Kidney tubule cell (primary cell): ENCODE measurements at places on chromosomes 6 and 20.

DNA sequence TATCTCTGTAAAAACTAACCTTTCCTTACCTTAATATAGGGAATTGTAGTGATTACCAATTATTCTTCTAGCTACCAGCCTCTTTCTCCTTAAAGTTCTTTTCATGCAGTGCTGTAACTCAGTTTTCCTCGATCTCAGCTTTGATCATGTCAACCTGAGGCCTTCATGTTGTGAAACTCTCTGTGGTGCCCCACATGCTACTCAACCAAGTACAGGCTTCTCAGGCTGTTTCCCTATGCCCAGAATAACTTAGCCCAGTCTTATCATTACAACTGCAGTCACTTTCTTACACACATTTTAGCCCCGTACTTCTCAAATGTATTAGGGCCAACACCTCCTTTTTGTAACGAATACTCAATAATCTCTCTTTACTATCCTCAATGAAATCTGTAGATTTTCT lies 90.1 kb upstream of the SUPT3H start:
- DNase-seq = no peak

GRCh38 chr6:52299653-52300052 lies 15.1 kb upstream of the MCM3 start:
- DNase-seq = no peak

GRCh38 chr20:33475381-33476152 lies 14.3 kb upstream of the CBFA2T2 start:
- no peak for DNase-seq

DNA sequence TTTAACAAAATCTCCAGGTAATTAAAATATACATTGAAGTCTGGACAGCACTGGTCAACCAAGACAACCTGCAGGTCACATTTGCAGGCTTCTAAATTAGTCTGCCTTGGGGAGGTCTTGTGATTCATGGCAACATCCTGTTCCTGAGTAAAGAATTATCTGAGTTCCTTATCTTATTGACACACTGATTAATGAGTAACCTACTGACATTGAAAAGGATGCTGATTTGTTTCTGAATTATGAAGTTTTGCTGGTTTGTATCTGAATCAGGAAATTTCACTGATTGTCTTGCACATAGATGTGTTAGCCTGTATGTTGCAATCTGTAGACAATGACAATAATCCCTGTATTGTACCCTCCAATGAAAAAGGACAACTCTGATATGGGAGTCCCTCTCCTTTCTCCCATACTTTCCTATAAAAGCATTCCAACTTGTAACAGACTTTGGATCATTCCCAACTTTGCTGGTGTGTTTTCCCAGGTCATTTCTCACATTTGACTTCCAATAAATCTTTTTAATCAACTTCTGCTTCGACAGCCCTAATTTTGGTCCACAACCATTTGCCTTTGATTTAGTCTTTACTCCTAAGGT lies 80.0 kb downstream of the LAMP5 start:
- peak; percentile 78 for DNase-seq

- no peak for DNase-seq
Observed at GRCh38 chr6:36426622-36427021, 16.0 kb downstream of the PXT1 start.

- no peak for DNase-seq
Observed at GRCh38 chr20:36856691-36857635, 19.0 kb upstream of the TLDC2 start.

- DNase-seq = no peak
Observed at GRCh38 chr6:149275621-149276020, 41.9 kb upstream of the TAB2 start.

- no peak for DNase-seq
Observed at GRCh38 chr6:133300896-133301295, 59.7 kb downstream of the EYA4 start.

DNA sequence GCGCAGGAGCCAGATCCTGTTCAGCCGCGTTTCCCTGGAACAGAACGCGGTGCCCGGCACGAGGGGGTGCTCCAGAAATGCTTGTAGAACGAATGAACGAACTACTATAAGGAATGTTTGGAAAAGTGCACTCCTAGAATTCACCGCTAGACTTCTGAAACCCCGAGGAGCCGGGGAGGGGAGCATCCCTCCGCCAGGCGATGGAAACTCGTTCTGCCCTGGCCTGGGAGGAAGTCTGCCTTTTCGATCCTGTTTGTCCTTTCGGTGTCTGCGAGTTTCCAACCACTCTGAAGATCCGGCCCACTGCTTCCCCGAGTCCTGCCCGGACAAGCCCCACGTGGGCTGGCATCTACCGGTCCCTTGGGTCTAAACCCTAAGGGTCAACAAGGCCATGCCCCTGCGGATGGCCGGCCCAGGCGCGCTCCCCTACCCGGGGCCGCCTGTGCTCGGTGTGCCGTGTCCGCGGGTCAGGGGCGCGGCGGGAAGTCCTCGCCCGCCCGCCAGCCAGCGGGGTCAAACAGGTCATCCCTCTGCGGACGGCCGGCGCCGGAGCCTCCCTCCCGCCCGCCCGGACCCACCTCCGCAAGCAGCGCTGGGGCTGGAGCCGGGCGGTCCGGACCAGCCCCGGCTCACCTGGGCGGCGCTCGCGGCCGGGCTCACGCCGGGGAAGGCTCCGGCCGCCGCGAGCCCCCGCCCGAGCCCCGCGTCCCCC lies 526 bp downstream of the SULF2 start:
- DNase-seq = peak; percentile 67

DNA sequence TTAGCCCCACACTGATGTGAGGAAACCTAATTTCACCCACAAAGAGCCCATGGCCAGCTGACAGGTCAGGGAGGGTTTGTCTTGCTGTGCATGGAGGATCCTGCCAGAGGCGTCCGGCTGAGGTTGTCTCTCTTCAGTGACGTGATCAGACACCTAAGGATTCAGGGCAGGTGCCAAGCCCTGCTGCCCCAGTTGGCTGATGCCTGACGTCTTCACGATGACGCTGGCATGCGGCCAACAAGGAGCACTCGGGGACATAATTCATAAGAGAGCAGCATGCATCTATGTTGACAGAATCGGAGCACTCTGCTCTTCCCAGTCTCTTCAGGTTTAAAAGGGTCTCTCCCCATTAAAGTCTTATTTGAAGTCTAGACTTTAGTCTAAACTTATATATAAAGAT lies 47.8 kb downstream of the PSMB1 start:
- DNase-seq = no peak

DNA sequence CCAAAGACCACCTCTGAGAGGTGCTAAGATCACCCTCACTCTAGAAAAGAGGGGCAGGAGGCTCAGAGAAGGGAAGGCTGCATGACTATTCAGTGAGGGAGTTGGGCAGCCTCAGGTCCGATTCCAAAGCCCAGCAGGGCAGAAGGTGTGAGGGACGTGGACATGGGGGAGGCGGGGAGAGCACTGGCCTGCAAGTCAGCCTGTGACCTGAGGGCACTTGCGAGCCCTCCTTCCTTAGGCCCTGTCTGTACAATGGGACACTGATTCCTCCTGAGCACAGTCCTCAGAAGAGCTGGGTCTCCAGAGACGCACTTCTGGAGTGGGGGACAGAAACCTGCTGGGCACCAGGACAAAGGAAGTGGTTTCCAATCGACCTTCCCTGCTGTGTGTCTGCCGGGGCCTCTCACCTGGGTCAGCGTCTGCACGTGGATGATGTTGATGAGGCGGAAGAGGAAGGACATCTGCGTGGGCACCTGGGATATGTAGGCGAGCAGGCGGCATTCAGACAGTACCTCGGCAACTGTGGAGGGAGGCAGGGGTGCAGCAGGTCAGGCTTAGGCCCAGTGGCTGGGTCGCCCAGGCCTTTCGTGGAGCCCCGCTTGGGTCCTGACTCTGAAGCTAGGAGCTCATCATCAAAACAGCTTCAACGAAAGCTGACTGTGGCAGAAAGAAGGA lies 48.5 kb downstream of the MYH7B start:
- DNase-seq = no peak
